Uterus (tissue), 4 donors: ENCODE measurements at places on chromosomes 6 and 20. TPM values are rescaled to one million over a fixed set of nuclear protein-coding genes. Genes with fewer than 3 reads are reported as not detected.

DNA sequence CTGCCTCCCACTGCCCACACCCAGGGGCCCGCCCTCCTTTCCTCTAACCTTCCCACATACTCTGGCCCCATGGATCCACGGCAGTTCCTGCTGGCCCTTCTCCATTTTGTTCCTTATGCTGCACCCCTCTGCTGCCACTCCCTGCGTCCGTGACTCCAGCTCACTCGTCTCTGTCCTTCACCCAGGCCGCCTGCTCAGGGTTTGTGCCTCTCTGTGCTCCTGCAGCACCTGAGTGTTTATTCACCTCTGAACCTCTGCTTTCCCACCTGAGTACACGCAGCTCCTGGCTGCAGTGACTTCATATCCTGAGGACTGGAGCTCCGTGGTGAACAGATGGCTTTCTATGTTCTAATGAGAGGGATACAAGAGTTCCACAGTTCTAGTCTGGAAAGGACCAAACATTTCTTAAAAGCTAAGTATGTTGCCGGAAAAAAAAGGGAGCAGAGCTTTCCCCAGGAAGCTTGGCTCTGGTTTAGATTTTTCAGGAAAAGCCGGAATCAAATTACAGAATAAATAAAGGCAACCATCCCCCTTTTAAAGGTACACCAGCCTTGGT is 1.5 kb upstream of the GNRH2 start:
- peaks cover 3% of the 10 kb centered on the region for H3K4me1 ChIP-seq
- H3K27me3 ChIP-seq: no peaks in the 10 kb centered on the region
- no peaks in the 10 kb centered on the region for H3K36me3 ChIP-seq
- H3K27ac ChIP-seq: peak overlapping the region; percentile 60

DNA sequence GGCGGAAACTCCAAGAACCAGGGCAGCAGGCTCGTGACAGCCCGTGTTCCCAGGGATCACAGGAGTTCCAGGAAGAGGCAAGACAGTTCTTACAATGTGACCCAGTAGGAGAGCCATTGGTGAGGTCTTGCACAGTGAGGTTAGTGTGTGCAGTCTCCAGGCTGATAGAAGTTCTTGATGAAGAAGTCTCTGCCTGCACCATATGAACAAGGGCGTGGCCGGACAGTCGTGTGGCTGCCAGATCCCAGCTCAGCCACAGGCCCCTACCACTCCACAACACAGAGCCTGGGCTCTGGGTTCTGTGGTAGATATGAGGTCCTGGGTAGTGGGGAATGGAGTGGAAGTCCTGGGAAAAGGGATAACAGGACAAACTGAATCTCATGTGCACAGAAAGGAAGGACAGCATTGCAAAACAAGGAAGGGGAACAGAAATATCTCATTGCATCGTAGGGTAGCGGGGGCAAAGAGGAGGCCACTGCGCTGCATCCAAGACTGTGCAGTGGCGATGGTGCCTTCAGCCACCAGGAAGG is 65.2 kb downstream of the STX11 start:
- H3K27ac ChIP-seq: peak overlapping the region; percentile 98
- no peaks in the 10 kb centered on the region for H3K27me3 ChIP-seq
- peaks cover 4% of the 10 kb centered on the region for H3K4me1 ChIP-seq
- peak; percentile 19 for DNase-seq

DNA sequence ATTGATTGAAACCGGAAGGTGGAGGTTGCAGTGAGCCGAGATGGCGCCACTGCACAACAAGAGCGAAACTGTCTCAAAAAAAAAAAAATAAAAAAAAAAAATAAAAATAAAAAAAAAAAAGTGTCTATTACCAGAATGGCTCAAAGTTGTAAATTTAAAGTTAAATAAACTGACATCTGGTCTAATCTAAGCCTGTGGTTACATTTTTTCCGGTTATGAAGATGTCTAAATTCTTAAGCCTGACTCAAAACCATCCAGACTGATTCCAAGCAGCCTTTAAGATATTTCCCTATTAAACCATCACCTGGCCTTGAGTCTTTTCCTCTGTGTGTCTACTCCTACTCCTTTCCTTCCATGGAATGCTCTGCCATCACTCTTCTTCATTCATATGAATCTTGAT is 371.7 kb upstream of the RUNX2 start:
- H3K27ac ChIP-seq: no peak overlapping the region
- no peaks in the 10 kb centered on the region for H3K36me3 ChIP-seq
- no peaks in the 10 kb centered on the region for H3K4me1 ChIP-seq
- no peak overlapping the region for H3K4me3 ChIP-seq
- H3K27me3 ChIP-seq: no peaks in the 10 kb centered on the region

- H3K36me3 ChIP-seq: no peaks in the 10 kb centered on the region
- no peak for DNase-seq
- H3K4me3 ChIP-seq: no peak overlapping the region
- no peaks in the 10 kb centered on the region for H3K27me3 ChIP-seq
- H3K27ac ChIP-seq: no peak overlapping the region
- no peaks in the 10 kb centered on the region for H3K4me1 ChIP-seq
These were observed 20.9 kb downstream of the TAGAP start for GRCh38 chr6:159023893-159024292.

Gene DNMT3B
- total RNA-seq: 5.0 TPM

Gene MYB
- not detected for total RNA-seq

Gene ZSCAN23
- 0.26 TPM for total RNA-seq
